ENCODE measurements at places on chromosomes 11 and 22.

DNA sequence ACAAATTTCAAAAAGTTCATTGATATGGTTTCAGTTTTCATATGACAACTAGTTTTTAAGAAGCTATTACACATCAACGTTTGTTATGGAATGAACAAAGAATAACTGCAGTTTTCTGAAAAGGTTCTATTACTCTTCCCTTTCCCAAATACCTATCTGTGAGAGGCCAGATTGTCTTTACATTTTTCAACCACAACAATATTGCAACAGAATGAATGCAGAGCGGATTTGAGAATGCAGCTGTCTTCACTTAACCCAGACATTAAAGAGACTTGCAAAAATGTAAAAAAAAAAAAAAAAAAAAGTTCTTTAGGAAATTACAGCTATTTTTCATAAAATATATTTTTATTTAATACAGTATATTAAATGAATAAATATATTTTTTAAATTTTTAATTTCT lies 250.8 kb downstream of the DDX10 start:
- DNase-seq: no peak

GRCh38 chr11:64743591-64744543 lies at the start of gene RASGRP2:
TSS of gene RASGRP2 (minus strand) at chr11:64744142. CDS start at chr11:64742866, 1,276 bp downstream.
- DNase-seq: peak; percentile 72

DNA sequence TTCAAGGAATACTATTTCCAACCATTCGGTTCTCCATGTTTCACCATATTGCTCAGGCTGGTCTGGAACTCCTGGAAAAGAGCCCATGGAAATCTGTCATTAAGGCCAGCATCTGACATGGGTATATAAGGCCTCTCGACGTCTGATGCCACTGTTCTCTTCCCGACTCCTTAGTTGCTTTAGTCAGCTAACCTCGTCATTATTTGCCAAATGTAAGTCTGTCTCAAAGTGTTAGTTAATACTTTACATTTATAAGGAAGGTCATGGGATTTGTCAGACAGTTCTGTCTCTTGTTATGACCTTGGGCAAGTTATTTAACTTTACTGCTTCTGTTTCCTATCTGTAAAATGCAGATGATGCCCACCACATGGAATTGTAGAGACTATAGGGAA lies 1.6 kb downstream of the MRPL48 start:
- DNase-seq: no peak

- no peak for DNase-seq
Measured at GRCh38 chr11:43447151-43447550, 88.4 kb downstream of the TTC17 start.

DNA sequence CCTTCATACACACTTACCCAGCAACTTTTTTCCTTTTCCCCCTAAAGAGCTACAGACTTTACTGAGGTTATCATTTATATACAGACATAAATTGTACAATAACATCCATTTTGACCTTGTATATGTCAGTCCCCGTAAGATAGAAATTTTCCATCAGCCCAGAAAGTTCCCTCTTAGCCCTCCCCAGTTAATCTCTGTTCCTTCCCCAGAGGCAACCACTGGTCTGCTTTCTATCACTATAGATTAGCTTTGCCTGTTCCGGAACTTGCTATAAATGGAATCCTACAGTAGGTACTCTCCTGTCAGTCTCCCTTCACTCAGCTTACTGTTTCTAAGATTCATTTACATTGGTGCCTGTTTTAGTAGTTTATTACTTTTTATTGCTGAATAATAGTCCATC lies 54.9 kb downstream of the TSPAN18 start:
- DNase-seq: no peak

DNA sequence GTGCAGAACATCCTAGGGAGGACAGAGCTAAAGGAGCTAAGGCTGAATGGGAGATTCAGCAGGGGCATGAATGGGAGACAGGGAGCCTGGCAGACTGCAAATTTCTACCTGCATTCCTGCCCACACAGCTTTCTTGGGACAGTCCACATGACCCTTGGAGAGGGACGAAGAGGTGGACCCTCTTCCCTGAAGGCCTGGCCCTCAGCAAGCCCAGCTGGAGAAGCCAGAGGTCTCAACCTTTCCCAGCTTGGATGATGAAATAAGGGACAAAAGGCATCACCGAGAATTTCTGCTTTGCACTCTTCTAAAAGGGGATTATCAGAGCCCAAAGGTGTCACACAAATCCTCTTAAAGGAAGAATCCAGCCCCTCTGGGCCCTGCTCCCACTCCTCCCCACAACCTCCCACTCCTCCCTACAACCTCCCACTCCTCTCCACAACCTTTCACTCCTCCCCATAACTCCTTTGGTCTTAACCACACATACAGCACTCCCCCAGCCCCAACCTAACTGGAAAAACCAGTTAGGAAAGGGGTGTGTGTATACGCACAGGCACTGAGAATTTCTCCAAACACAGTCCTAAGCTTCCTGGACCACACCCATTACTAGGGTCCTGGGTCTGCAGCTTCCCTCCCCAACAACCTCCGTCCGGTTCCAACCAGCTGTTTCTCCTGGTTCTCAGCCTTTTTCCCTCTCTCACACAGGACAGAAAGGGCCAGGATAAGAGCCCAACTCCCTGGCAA lies 38.4 kb downstream of the RPL27A start:
- no peak for DNase-seq

DNA sequence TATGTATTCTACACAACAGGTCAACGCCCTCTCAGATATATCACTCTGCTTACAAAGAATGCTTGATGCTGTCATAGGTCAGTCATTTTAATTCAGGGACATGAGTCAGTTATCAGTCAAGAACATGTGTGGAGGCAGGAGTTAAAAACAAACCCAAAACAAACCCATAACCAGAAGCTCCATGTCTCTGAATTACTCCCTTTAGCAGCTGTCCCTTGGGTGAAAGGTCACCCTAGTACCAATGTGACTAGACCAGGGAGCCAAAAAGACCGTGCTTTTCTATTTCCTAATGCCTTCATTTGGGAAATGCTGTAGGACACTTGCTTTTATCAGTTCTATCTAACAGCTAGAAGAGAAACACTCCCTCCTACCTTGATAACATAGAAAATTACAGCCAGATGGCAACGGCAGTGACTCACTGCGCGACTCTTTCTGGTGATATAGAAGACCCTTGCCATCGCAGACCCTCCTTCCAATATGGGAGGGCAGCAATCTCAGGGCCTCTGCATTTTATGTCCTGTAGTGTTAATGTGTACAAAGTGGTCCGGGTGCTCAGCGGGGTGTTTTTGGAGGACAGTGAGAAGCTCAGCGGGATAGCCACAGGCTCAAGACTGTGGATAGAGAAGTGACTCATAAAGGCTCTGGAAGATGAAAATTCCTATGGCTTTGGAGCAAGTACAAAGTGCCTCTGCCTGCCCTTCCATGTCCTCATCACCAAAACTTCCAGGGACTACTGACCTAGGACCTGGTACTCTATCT lies 24.8 kb downstream of the APOL5 start:
- no peak for DNase-seq

DNA sequence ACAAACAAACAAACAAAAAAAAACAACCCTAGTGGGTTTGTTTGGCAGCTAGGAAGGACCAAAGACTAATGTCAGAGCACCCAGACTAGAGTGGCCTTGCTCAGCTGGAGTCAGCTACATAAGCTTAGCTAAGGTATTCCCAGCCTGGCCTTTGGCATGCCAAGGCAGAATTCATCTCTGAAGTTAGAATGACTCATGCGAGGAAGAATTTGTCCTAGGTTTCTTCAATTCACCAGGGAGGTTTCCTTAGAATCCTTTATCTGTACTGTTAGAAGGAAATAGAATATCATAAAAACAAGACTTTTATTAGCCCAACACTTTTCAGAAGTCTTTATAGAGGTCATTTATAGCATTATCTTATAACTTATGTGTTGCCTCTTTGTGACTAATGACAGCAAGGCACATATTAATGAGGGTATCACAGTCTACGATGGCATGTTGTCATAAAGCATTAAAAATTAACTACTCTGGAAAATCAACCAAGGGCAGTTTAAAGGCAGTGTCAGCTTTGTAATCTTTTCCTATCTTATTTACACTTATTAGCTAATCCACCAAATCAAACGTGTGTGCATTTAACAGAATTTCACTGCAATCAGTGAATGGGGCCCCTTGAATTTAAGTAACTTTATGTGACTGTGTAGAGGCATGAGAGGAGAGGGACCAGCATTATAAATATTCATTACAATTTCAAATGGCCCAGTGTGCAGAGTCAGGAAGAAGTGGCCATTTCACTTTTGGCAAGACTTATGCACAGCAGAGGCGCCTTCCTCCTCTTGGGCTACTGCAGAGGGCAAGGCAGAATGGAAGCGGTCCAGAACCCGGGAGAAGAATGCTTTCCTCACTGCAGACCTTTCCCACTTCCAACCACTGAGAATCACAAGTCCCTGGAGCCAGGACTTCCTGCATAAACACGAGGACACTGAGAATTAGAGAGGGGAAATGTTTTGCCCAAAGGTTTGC lies 36.3 kb downstream of the SLC5A1 start:
- no peak for DNase-seq

GRCh38 chr11:132242632-132243031 lies 872.2 kb downstream of the NTM start:
- DNase-seq: no peak

- DNase-seq: no peak
Measured at GRCh38 chr11:17197431-17197898, 10.3 kb downstream of the PIK3C2A start.

- DNase-seq: no peak
Measured at GRCh38 chr11:95092549-95093324, 3.1 kb downstream of the ENDOD1 start.
